ENCODE measurements at places on chromosomes 2 and 18. TPM values are rescaled to one million over a fixed set of nuclear protein-coding genes. Genes with fewer than 3 reads are reported as not detected.
A peak's percentile ranks its signal among the peaks of the same experiment; 100 is the strongest.

DNA sequence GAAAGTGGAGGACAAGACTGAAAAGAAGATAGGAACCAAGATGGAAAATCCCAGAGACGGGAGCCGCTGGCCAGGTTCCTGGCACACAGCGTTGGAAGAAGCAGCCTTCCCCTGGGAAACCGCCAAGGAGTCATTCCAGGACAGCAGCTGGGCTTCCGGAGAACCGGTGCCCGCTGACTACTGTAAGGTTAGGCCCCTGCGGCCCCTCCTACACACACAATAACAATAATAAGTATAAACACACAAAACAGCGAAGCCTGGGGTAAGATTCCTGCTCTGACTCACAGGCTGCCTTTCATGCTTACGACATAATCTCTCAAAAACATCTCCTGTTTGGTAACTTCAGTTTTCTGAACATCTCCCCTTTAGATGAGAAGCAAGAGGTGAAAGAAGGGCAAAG is 28.1 kb upstream of the MYCN start:
- DNase-seq: peak; percentile 91

DNA sequence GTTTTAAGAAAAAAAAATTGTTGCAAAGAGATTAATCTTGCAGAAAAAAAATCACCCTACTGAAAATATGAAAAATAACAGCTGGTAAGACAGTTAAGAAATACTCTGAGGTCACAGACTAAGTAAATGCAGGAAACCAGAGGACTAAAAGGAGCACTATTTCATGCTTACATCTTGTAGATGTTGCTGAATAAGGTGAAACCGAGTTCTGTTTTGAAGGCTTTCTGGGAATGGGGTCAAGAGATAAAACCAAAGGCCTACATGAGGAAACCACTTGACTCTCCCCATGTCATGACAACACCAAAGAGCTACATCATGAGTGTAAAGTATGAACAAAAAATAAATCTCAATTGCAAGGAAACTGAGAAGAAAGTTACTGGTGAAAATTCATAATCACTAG is 197.6 kb downstream of the LRP1B start:
- no peak for DNase-seq

DNA sequence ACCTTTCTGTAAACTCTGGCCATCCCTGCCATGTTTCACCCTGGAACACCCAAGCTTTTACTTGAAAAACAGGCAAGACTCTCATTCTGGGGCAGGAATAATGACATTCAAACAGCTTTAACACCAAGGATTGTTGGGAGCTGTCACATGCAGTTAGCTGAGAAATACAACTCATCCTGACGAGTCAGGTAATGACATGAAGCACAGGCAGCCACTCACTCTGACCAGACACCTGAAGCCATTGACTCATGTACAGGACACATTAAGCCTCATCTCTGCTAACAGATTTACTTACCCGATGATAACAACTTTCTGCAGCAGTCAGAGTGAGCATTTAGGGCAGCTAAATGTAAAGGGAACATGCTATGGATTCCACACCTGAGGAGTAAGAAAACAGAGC is 163.1 kb upstream of the PGAP1 start:
- DNase-seq: no peak

- DNase-seq: no peak
Observed at GRCh38 chr2:169670937-169671336, 23.3 kb downstream of the CFAP210 start.

GRCh38 chr18:74198453-74198852 is 50.1 kb downstream of the TIMM21 start:
- DNase-seq: no peak

GRCh38 chr2:177828557-177828956 is 244.0 kb downstream of the PDE11A start:
- DNase-seq: no peak

- no peak for DNase-seq
Observed at GRCh38 chr2:166882851-166883250, 5.4 kb upstream of the XIRP2 start.

DNA sequence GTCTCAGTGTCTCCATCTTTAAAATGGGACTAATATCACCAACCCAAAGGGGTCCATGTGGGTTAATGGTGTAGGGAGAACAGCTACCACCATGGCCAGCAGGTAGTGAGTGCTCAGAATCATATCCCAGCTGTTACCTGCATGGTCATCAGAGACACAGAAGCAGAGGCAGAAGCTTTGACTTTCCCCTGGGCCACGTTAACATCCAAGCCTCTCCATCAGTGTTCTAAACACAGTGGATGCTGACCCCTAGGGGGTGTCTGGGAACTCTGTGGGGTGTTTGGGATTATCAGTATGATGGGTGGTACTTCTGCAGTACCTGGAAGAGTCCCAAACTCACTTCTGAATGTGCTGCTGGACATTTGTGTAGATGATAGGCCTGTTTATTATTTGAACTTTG is 93.6 kb downstream of the GYPC start:
- peak; percentile 77 for DNase-seq

DNA sequence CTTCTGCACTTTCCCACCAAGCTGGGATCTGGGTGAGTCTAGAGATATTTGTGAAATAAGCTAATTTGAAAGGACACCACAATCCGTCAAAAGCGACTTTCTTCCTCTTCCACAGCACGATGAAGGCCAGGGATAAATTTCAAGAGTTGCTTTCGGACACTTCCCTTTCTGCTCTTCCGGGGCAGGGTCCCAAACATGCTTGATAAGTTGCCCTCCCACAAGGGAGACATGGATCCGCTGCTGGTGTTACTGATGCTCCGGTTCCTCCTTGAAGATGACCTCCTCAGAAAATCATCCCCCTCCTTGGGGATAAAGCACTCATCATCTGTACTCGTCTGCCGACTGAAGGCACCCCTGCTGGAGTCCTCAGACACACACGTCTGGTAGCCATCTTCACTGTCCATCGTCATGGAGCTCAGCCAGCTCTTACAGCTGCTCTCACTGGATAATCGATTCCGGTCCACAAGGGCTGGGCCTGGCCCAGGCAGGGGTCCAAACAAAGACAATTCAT is 28.2 kb downstream of the CYTIP start:
- no peak for DNase-seq

GRCh38 chr2:14587119-14587518 is 45.4 kb upstream of the LRATD1 start:
- DNase-seq: no peak

DNA sequence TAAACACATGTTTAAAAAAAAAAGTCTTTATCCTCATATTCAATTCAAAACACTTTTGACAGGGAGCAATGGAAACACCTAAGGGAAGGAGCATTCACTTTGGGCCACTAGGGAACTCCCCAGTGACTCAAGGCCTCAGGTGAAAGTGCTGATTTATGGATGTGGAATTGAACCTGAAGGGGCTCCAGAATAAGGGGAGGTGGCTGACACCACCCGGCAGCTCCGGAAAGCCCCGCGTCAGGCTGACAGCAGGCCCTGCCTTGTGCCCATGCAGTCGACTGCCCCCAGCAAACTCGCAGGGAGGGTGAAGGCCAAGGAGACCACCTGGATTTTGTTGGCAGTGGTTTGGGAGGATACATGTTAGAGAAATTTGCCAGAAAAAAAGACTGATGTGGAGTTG is 275.3 kb upstream of the NCKAP5 start:
- no peak for DNase-seq

DNA sequence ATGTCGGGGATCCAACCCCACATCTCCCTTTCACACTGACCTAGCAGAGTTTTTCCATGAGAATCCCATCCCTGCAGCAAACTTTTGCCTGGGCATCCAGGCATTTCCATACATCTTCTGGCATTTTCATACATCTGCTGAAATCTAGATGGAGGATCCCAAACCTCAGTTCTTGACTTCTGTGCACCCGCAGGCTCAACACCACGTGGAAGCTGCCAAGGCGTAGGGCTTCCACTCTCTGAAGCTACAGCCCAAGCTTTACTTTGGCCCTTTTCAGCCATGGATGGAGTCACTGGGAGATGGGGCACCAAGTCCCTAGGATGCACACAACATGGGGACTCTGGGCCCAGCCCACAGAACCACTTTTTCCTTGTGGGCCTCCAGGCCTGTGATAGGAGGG is 32.2 kb upstream of the TEX51 start:
- DNase-seq: peak; percentile 64

DNA sequence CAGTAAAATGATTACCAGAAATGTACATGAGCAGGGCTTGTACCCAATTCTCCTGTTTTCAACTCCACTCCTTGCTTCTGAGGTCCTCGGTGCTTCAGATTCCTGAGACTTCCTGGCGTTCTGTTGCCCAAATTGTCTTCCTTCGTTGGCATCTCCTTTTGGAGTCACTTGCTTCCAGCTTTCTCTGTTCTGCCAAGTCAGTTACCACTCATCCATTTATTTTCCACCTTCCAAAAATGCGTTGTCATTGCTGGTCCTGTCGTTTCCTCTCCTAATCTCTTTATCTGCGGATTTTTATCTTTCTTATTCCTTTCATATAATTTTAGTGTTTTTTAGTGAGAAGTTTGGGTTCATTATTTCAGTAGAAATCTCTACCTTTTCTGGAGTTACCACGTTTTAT is 18.5 kb upstream of the EFR3B start:
- DNase-seq: no peak

DNA sequence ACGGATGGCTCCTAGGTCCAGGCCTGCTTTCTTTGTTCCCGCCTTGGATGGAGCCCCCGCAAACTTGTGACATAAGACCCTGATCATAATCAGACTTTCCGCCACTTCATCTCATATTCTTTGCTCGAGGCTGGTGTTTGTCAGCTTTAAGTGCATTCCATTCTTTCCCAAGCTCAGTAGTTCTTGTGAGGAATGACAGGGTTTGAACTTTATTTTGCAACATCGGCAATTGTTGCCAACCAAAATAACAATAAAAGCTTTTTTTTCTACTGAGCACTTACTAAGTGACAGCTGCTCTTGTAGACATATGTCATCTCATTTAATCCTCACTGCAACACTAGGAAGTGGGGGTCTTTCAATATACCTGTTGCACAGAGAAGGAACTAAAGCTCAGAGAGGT is 178.8 kb upstream of the ST6GAL2 start:
- DNase-seq: no peak

DNA sequence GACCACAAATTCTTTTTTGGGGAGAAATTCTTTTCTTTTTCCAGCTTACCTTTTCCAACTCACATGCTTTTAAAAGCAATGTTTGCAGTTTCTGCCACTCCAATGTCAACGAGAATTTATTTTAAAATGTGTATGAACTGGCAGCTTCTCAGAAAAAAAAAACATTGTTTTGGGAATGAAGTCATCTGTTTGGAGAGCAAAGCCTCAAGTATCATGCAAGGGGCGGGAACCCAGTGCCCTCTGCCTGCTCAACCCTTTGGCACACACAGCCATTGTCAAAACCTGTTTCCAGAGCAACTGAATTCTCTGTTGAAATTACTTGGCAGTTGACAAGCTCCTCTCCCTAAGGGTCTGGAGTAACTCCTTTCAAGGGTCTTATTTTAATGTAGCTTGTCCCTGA is 128.5 kb downstream of the QPCT start:
- no peak for DNase-seq

DNA sequence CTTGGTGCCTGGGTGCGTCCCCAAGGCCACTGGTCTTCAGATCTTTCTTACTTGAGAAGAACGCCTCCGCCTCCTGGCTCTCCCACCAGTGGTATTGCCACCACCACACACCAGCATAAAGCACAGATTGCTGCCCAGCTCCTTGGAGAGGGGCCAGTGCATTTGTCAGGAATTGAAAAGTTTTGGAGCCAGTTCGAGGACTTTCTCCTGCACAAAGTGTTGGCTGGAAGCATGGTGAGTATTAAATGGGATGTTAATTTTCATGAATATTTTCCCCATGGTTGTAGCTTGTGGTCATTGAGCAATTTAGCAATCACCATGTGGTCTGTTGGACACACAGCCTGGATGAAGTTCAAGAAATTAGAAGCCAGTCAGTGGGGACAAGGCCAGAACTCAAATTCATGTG is 684.6 kb upstream of the FANCL start:
- DNase-seq: no peak

DNA sequence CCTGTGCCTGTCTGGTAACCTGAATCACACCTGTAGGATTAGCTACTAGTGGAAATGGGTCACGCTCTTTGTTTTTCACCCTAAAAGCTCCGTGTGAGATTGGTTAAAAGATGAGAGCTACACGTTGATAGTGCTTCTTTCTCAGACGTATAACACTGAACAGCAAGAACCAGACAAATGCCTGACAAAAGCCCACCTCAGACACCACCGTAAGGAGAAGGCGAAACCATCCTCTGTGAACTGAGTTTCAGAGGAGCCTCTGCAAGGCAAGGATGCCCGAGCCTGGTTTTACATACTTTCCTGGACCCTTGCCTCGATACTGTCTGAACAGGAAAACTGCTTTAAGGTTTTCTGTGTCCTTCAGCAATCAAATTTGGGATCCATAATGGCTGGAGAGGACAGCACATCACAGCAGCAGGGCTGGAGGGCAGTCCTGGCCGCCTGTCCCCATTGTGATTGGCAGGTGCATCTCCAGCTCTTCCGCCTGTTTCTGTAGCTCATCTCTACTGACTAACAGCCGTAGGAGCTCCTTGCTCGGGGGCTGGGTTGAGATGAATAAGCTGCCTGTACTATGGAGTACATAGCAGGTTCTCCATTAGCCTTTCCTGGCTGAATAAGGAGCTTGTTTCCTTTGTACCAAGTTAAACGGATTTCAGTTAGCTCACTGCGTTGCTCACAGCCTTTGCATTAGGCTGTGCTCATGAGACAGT is 155.5 kb downstream of the MYT1L start:
- DNase-seq: peak; percentile 80

DNA sequence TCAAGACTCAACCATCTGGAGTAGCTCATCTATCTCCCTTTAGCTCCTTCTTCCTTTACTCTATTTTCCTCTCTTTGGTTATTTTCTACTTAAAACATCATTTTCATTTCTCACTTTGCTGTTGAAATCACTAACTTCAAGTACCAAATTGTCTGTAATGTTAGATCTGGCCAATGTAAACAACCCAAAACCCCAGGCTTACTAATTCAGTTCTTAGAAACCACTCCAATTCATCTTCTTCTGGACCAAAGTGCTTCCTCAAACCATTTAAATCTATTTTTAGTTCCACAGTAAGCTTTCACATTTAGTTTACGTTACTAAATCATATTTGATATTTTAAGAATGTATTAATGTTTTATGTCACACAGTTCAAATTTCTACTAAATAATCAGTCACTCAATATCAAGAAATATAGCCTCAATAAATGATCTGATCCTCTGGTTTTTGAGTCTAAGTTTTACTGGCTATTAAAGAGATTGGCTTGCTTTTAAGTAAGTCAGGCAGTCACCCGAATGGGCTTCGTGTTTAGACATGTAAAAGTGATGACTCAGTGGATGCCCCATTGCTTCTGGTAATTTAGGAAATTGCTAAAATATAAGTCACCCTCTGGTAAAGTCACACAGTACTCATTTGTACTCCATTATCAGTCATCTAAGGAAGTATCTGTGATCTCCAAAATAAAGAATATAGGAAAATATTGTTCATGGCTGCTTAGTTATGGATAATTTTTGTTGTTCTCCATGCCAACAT is 527.2 kb upstream of the SOX11 start:
- DNase-seq: no peak

TUBB8B gene
- not detected for total RNA-seq

SNRNP27 gene
- total RNA-seq: 71.0 TPM

ANKRD30BL gene
- not detected for total RNA-seq

TMEM37 gene
- total RNA-seq: 2.2 TPM

PLGLB2 gene
- 0.98 TPM for total RNA-seq
